Natural killer cell treated with Interleukin-12 subunit alpha and Interleukin-12 subunit beta and Interleukin-15 and Interleukin-18, amount 100 ng/mL, for 72 hours (primary cell): ENCODE measurements at places on chromosomes 12 and 14.

DNA sequence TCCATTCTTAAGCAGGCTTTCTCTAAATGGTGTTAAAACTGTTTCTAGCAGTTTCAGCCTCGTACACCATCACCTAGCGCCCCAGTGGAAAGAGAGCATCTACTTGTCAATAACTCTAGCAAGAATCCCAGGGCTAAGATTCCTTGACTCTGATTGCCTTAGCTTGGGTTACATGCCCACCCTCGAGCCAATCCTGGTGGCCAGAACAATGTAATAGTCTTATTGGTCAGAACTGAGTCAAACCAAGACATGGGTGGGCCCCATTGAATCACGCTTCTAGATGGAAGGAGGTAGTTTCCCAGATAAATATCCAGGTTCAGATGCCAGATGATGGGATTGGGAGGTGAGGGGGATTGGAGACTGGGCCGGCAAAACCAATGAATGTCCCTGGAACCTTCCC lies 55.9 kb upstream of the MED13L start:
- no peak for DNase-seq

DNA sequence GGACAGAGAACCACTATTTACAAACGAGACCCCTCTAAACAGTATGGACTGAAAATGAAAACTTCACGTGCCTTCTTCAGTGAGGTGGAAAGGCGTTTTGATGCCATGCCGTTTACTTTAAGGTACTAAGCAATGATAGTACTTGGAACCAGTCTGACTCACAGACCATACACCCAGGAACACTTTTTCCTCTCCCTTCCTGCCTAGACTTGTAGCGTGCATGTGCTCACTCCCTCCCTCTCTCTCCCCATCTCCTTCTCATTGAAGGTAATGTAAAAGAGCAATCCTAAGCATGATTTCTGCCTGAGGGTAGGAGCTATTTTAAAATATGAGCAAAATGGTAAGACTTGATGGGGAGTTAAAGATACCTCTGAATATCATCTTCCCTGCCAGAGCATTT lies 5.9 kb upstream of the RPL41 start:
- DNase-seq = peak; percentile 49

DNA sequence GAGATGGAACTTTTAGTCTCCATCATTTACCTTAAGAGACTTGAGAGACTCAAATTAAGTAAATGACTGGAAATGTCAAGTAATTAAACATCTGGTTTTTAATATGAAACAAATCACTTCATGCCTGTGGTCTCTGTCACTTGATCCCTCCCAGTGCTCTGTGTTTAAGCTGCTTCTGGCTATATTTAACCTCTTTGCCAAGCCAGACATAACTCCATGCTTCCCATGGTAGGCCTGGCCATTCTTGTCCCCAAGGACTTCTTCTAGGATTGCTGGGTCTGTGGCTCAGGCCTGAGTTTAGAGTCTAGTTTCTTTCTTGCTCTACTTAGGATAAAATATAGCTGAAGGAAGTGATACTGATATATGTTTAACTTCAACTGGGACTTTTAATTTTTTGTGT lies 1013.6 kb downstream of the FLRT2 start:
- DNase-seq = no peak

DNA sequence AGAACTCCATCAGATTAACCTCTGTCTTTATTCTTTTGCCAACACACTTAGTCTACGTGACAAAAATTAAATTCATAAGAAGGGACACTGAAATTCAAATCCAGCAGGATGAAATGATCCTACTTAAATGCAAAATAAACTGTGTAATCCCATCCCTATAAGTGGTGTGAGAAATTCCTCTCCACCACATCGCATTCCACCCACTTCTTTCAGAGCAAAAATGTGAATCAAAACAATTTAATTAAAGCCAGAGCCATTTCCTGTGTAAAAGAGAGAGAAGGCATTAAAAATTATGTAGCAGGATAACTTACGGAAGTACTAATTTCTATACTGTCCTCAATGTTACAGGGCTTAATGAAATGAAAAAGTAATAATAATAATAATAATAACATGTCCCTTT lies 844.3 kb downstream of the GALC start:
- DNase-seq = no peak

- no peak for DNase-seq
Measured at GRCh38 chr12:71865166-71865713, 25.7 kb downstream of the TBC1D15 start.

GRCh38 chr14:95481391-95482022 lies 34.9 kb downstream of the SYNE3 start:
- no peak for DNase-seq

- DNase-seq = no peak
Measured at GRCh38 chr12:59345406-59345805, 250.4 kb upstream of the SLC16A7 start.

GRCh38 chr12:64469455-64470142 lies 17.7 kb downstream of the TBK1 start:
- no peak for DNase-seq
